DMS153 (cell line): ENCODE measurements at places on chromosomes 2 and 18.
A peak's percentile ranks its signal among the peaks of the same experiment; 100 is the strongest.

DNA sequence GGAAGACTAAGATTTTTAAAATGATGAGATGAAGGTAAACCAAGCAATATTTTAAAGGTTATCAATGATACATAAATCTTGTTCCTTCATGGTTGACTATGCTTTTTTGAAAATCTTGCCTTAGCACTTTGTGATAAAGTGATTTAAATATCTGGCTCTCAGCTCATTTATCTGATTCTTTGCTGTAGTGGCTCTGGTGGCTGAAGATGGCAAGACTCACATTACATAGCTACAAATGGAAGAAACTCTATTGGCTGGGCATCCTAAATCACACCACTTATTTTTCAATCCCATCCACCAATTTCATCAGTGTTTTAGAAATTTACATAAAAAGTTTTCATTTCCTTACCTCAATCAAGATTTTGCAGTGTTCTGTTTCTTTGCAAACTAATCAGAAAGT is 16.6 kb upstream of the APCDD1 start:
- DNase-seq, result no peak

- no peak for DNase-seq
These were observed 142.3 kb downstream of the ABCA12 start for GRCh38 chr2:214995926-214996670.

GRCh38 chr18:47100212-47100831 is 50.0 kb downstream of the HDHD2 start:
- peak; percentile 11 for DNase-seq

DNA sequence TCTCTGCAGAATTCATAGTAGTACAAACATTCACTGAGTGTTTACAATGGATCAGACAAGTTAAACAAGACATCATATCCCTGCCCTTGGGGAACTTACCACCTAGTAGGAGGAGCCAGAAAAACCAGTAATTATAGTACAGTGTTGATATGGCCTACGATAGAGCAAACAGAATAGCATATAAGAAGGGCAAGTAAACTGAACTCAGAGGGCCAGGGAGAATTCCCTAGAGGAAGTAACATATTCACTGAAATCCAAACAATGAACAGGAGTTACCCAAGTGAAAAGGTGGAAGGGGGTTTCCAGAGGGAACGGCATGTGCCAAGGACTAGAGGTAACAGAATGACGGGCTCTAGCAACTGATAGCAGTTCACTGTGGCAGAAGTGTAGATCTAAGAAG is 34.1 kb downstream of the NHEJ1 start:
- DNase-seq, result no peak

DNA sequence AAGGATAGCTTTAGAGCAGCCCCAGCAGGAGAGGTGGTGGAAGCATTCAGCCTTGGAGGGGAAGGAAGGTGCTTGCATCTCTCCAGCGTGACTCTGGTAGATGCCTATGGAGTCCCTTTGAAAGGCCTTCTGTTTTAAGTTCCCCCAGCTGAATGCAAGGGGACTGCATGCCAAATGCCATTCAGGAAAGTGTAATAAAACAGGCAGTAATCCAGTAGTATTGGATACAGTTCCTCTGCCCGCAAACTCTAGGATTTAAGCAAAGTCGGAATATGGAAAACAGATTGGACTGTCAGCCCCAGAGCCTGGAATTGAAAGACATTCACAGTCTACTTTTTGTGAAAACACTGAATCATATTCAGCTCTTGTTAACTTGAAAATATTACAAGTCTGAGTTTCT is 125.2 kb upstream of the GAREM1 start:
- DNase-seq, result no peak

- DNase-seq, result peak; percentile 27
These were observed 130.9 kb downstream of the EXOC6B start for GRCh38 chr2:72694715-72695496.

DNA sequence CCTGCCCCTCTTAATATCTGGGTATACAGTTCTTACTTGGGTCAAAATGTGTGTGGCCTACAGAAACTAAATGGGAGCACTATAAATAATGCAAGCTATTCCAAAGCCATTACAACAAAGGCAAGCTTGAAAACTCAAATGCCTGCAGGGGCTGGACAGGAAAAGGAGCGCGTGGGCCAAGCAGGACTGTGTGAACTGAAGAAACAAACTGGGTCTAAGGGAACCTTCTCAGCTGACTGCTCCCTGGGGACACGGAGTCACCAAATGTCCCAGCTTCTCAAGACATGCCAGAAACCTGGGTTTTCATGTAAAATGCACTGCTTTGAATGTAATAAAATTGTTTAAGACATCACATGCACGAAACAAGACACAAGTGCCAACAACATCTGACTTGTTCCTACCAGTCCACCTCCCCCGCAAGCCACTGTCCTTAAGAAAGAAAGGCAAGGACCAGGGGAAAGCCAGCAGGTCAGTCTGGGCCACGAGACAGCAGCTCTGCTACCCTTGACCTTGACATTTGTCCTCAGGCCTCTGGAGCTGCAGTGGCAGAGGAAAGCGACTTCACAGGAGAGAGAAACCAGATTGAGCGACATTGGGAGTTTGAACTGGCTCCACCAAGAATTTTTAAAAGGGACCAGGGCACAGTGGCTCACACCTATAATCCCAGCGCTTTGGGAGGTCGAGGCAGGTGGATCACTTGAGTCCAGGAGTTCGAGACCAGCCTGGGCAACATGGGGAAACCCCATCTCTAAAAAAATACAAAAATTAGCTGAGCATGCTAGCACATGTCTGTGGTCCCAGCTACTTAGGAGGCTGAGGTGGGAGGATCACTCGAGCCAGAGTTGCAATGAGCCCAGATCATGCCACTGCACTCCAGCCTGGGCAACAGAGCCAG is 89.7 kb upstream of the SH3BP4 start:
- no peak for DNase-seq

- DNase-seq, result no peak
These were observed 44.5 kb downstream of the LDLRAD4 start for GRCh38 chr18:13262839-13263691.

- no peak for DNase-seq
These were observed 44.6 kb downstream of the UBE2E3 start for GRCh38 chr2:181025004-181025403.

DNA sequence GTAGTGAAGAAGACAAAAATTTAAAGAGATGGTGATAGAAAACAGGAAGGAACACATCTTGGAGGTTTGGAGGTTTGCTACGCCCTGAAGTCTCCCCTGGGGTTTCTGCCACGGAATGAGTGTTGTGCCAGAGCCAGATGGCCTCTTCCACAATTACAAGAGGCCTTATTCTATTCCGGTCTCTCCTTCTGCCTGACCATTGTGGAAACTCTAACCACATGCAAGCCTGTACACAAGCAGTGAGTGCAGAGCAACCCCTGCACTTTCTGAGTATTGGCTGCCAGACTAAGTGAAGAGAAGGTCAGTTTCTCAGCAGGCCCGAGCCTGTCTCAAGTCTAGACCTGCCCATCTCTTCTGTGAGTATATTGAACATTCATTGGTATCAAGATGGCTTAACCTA is 22.7 kb upstream of the MYO1B start:
- no peak for DNase-seq

GRCh38 chr18:48787203-48788151 is 163.3 kb downstream of the SMAD7 start:
- DNase-seq, result no peak

GRCh38 chr2:174561283-174561971 is 36.2 kb downstream of the WIPF1 start:
- peak; percentile 18 for DNase-seq

- no peak for DNase-seq
These were observed 626.7 kb downstream of the BCL11A start for GRCh38 chr2:59926731-59927130.

DNA sequence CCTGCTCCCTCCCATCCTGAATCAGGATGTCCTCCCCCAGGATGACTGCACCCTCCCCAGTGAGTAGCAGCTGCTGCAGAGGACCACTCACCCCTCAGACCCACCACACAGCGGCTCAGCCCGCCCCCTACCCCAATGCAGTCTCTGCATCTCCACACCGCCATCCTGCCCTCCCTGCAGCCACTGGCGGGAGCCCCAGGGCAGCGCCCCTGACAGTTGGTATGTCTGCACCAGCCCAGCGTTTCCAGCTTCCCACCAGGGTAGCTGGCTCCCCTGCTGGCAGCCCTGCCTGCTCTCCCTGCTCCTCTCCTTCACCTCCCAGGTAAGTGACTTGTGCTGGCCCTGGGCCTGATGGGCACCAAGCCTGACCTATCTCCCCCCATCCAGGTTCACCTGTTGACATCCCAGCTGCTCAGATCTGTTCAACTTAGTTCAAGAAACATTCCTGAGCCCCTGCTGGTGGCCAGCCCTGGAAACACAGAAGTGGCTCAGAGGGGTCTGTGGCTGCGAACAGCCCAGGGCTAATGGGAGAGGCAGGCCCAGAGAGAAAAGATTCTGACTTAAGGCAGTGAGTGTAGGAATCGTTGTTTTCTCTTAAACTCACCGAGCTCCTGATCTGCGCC is 117.7 kb upstream of the RAB6C start:
- DNase-seq, result no peak

GRCh38 chr18:10291568-10291981 is 162.9 kb upstream of the APCDD1 start:
- DNase-seq, result no peak

- no peak for DNase-seq
These were observed 546.6 kb upstream of the CDH2 start for GRCh38 chr18:28723506-28723905.

- DNase-seq, result no peak
These were observed 9.9 kb upstream of the IL1A start for GRCh38 chr2:112794131-112794733.

GRCh38 chr2:174662459-174662858 is 64.9 kb upstream of the WIPF1 start:
- DNase-seq, result no peak

GRCh38 chr2:69961496-69961895 is at the start of gene ASPRV1:
ASPRV1 (minus strand) TSS chr2:69961631; CDS start chr2:69961436, 195 bp downstream.
- no peak for DNase-seq

GRCh38 chr2:185391543-185391942 is 347.1 kb upstream of the FSIP2 start:
- no peak for DNase-seq

DNA sequence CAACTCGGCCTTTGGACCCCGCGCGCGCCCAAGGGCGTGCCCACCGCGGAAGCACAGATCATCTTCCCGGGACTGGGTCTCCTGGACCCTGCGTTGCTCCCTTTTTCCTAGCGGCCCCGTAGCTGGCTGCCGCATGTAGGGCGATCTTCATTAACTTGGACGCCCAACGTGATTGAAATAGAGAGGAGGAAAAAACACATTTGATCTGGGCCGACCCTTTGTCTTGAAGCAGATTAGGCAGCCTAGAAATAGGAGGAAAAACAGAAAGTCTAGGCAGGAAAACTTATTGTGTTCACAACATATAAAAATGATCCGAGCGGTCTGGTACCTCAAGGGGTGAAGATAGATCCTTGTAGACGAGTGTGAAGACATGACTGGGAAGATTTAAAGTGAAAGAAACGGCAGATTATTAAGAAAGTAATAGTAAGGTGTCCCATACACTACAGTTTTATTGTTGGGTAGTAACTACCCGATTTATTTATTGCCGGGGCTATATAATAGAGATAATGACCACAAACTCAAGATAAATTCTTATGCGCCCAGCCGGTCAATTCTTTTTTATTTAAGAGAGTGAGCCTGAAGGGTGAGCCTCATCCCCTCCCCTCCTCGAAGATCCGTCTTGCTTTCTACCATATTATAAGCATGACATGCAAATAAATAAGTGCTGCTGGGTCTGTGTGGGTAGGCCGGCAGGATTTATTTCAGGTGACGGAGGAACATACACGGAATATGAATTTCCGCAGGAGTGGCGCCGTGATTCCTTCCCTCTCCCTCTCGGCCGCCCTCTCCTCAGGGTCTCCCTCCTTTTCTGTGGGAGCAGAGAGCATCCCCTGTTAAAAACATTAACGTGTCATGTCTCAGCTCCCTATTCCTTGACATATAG is 147.4 kb downstream of the MEIS1 start:
- DNase-seq, result no peak

DNA sequence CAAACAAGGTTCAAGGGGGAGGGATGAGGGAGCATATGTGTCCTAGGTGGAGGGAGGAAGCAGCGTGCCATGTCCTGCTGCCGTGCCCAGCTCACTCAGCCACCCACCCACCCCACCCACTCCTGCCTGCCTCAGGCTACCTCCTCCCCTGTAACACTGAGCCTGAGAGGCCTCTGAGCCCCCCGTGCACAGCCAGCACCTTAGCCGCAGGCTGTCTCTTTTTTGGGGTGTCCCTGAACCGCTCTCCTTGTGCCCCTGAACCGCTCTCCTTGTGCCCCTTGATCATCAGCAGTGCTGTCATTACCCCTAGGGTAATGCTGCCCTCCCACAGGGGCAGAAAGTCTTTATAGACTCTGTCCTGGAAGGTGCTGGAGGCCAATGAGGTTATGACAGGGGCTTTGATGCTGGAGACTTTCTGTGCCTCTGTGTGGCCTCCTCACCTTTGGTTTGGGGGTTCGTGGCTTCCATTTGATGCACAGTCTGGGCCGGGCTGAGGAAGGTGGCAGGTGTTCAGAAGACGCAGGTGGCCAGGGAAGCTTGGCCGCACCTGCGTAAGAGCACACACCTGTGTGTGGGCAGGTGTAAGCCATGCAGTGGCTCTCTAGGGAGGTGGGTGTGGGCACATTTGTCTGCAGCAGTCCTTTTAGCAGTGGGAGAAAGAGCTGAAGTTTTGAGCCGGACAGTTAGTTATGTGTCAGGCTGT is 140.0 kb downstream of the SEPTIN10 start:
- DNase-seq, result no peak

DNA sequence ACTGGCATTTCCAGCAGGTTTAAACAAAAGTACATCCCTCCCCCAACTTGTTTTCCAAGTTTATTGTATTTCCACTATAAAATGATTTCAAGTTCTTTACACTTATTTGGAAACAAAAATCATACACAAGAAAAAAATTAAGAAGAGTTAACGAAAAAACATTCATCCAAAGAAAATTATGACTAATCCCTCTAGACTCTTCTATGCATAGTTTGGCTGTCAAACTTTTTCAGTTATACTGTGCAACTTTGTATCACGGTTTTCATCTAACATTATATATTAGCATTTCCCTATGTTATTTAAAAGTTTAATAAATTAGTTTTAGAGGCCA is 627 bp downstream of the WDCP start:
- DNase-seq, result no peak

- no peak for DNase-seq
These were observed 114.0 kb upstream of the RND3 start for GRCh38 chr2:150601280-150602038.
